ENCODE measurements at places on chromosomes 4 and X.

GRCh38 chrX:67781132-67781531 is 237.3 kb downstream of the AR start:
- DNase-seq = peak; percentile 29

DNA sequence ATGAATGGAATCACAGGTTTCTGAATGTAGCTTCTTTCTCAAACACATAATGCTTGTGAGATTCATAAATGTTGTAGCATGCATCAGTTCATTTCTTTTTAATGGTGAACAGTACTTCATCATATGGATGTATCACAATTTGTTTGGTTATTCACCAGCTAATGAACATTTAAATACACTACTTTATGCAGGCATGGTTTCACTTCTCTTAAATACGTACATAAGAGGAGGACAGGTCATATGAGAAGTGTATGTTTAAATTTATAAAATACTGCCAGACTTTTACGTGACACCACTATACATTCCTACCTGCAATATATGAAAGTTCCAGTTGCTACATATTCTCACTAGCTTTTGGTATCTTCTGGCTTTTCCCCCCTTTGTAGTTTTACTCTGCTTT is 65.4 kb downstream of the ANKRD17 start:
- no peak for DNase-seq

DNA sequence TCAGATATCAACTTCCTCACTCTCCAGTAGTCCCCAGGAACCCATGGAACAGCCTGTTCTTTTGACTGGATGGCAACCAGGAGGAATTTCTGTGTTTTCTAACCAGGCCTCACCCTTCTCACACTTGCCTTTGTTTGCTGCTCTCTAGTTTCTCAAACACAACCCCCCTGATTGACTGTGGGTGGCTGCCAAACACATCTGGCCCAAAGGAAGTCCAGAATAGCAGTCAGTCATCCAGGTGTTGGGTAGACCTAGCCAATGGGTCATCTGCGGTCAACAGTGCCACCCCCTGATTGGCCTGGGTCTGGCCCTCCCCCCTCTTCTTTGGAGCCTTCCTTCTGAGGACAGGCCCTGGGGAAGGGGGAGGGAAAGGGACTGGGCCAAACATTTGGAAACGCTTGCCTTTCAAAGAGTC is 53.7 kb downstream of the MSX1 start:
- no peak for DNase-seq

DNA sequence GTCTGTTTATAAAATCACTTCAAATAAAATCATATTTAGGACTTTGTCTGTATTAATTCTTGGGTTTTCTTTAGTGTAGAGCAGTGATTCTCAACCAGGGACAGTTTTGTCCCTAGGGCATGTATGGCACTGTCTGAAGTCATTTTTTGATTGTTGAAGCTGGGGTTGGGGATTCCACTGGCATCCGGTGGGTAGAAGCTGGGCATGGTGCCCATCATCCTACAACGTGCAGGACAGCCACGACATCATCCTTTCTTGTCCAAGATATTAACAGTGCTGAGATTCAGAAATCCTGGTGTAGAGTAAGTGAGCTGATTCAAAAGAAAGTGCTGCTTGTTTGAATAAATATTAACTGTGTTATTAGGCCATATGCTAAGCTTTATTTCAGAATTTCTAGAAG is 28.6 kb downstream of the DCLK2 start:
- no peak for DNase-seq

DNA sequence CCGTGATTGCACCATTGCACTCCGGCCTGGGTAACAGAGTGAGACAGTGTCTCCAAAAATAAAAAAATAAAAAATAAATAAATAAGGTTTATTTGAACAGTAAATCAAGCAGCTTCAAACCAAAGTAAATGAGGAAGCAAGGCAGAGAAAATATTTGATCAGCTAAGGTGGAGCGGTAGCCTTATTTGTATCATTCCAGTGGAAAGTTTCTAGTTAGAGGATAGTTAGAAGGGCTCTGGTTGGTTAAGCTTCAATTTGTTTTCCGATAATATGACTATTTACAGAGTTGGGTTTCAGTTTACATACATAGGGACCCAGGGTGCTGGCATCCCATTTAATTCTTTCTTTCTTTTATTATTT is 21.8 kb upstream of the OPHN1 start:
- no peak for DNase-seq

DNA sequence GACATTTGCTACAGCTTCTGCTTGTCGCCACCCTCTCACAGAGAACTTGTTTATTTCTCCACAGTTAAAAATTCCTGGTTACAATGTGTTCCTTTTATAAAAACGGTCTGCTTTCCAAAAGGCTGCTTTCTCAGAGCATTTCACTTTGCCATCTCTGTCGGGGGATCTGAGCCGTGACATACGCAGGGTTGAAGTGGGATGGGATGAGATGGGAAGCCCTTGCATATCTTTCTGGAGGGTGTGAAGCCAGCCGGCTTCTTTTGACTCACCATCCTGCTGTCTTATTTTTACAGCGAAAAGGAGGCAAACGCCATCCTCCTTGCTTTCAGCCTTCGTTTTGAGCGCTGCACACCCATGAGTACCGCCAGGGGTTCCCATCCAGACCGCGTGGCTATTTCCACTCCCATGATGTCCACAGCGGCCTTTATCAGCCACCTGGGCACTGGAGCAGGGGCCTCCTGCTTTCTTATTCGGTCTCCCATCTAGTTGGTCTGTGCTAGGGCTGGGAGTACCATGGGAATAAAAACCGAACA is 99.8 kb upstream of the GATB start:
- no peak for DNase-seq

DNA sequence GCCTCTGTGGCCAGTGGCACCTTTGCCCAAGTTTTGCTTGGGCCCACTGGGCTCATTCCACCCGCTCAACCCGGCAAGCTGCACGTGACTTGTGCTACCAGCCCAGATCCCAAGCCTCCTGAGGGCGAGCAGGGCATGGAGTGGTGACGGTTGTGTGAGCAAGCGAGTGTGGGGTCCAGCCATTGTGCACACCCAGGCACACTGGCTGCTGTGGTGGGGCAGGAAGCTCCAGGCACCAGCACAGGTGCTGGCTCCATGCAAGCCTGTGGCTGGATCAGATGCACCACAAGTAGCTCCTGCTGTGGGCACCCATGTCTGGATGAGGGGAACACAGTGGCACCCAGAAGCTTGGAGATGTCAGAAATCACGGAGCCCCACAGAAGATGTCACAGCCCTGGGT is 557.0 kb upstream of the GNPDA2 start:
- DNase-seq = no peak

DNA sequence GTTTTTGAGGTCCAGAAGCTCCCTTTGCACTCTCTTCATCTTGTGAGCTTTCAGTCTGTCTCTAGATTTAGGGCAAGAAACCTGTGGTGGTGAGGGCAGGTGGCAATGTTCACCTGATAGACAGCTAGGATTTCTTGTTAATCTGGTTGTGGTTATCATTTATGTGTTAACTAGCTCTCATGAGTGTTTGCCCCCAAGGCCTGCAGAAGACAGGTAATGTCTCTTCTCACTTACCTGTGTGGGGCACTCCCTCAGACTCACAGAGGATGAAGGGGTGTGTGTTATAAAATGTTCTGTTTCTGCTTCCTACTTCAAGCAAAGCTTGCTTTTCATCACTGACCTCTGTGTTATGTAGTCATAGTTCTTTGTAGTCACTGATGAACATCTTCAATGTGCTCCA is 17.8 kb downstream of the EGF start:
- no peak for DNase-seq

DNA sequence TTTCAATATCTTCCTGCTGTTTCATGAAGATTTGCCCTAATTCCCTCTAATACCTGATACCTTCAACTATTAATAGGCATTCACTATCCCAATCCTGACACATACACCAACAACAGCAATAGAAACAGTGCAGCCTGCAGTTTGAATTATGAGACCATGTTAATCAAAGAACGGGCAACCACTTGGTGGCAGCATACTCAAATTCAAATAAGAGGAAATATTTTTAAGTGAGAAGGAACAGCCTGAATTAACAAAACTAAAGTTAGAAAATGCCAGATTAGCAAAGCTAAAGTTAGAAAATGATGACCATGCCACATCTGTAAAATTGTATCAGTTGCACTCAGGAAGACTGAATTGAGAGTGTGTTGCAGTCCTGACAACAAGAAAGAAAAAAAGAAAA is 204.9 kb downstream of the SMARCA1 start:
- no peak for DNase-seq

DNA sequence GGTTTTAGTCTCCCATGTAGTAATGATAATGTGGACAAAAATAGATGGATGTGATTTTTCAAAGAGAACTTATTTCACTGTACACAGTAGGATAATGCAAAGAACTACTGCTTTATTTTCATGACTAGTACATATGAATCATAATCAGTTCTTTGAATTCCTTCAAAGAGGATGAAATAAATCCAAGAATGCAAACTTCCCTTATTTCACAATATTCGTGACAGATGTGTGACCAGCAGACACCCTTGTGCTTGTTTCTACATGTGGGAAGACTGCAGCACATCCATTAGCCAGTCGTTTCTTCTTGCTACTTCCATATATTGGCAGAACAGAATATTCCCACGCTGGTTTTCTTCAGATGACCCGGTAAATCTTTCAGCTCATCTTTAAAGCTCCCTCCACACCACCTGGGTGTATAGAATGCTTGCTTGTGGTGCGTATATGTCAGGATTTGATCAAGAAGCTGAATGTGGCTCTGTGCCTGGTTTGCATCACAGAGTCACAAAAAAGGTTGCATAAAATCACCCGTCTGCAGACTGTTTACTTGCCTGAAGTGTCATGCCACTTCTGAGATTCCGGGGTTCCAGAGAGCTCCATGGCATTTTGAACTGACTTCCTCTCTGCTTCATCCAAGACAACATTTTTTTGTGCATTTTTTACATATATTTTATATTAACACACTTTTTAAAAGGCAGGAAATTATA is 47.7 kb upstream of the FAT4 start:
- DNase-seq = no peak

- no peak for DNase-seq
Observed at GRCh38 chr4:148442832-148443511, 758 bp upstream of the NR3C2 start.

- no peak for DNase-seq
Observed at GRCh38 chr4:185290018-185290607, 80.7 kb downstream of the SNX25 start.

DNA sequence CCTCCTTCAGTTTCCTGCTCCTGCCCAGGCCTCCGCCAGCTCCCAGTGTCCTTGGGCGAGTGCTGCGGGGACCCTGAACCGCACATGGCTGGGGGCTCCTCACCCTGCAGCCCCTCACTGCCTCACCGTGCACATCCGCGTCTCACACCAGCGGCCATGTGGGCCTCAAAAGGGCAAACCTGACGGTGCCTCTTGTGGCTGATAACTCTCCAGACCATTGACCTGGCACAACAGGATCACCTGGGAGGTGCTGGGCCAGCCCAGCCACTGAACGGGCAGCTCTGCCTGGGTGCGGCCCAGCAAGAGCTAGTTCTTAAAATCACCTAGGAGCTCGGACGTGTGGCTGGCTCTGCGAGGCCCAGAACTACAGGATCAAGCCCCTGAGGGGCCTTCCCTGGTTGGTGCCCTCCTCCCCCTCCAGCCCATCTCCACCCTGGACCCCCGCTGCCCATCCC is 4.1 kb upstream of the S100P start:
- DNase-seq = no peak

All from ovary (tissue), 10 donors.